Progenitor cell of endocrine pancreas (in vitro differentiated cells): ENCODE measurements at places on chromosomes 4 and X. TPM values are rescaled to one million over a fixed set of nuclear protein-coding genes. Genes with fewer than 3 reads are reported as not detected.

DNA sequence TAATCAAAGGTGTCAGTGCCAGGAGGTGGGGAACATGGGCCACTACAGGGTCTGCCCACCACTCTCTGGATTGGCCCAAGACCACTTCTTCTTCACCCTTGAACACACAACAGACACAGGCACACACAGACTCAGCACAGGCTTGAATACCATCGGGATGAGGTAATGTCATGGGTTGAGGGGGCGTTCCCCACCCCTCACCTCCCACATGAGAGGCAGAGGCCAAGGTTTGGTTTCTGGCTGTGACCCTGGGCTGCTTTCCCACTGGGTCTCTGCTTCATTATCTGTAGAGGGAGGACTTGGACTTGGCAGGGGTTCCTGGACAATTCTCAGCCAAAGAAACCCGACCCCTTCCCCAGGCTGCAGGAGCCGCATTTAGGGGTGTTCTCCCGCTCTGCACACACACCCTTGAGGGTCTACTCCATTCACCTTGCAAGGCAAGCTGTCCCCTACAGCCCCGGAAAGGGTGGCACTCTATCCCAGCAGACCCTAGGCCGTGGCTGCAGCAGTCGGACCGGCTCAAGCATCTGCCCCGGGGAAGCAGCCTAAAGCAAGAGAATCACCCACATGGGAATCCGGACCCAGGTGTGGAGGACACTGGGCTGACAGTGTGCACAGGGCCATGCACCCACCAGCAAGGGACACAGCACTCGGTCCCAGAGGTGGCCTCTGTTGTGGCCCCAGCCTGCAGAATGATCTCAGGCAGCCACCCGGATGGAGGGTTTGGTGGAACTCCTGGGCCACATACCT is 62.4 kb downstream of the TRMT44 start:
- DNase-seq, result no peak

- no peak for DNase-seq
Measured at GRCh38 chr4:133156096-133156495, 7.0 kb downstream of the PCDH10 start.

DNA sequence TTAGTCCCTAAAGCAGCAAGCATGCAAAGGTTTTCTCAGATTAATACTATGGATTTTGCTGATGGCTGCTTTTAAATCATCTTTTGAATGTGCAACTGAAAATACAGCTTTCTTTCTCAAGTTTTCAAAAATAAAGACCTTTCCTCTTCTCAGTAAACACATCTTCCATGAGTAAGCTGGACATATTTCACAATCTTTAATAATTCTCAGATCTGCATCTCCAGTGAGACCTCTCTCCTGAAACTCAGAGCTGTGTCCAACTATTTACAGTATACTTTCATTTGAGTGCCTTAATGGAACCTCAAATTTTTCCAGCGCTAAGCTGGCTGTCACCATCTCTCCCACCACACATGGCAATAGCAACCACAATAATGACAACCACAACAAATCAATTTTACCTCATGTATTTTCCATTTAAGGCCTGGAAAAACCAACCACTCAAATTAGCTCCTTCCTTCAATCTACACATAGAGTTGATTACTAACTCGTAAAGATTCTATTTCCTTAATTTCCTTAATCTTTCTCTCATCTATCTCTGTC is 192.4 kb upstream of the RPL34 start:
- no peak for DNase-seq

The CXCL10 gene
- total RNA-seq, result not detected in 2 replicates

The MAGEB1 gene
- total RNA-seq, result not detected in 2 replicates
